Activated CD4-positive, alpha-beta memory T cell treated with anti-CD3 and anti-CD28 coated beads, Interleukin-2, amount 10 ng/mL, durations not matched to agents 7 days and 5 days (primary cell): ENCODE measurements at places on chromosomes 11 and 22.

- no peak overlapping the region for H3K27ac ChIP-seq
- H3K4me3 ChIP-seq = no peak overlapping the region
- no peaks in the 10 kb centered on the region for H3K36me3 ChIP-seq
Measured at GRCh38 chr11:23010790-23011335, 150.6 kb upstream of the CCDC179 start.

DNA sequence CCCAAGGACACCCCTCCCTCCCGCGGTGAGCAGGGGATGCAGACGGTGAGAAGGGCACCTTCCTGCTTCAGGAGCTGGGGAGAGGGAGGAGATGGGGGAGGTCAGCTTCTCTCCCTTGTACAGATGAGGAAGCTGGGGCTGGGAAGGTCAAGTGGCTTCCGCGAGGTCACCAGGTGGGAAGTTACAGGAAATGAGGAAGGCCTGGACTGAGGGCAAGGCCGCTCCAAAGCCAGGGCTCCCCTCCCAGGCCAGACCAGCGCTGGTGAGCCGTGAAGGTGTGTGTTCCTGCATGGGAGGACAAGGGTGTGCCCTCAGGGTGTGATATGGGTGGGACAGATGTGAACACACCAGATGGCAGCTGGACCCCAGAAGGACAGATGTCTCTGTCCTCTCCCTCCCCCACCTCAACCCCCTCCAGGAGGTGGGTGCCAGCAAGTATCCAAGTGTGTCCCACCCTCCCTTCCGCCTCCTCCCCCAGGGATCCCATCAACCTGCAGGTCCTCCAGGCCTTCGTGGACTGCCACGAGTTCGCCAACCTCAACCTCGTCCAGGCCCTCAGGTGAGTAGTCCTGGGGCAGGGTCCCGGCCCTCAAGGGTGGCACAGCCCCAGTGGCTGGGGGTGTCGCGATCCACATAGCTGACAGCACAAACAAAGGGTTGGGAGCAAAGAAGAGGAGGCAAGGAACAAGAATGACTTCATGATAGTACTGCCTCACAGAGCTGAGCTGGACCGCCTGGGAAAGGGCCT lies 16.6 kb downstream of the CYTH4 start:
- peaks cover 84% of the 10 kb centered on the region for H3K4me1 ChIP-seq
- H3K27ac ChIP-seq = peak overlapping the region; percentile 91
- DNase-seq = no peak
- no peak overlapping the region for H3K4me3 ChIP-seq
- peaks cover 88% of the 10 kb centered on the region for H3K36me3 ChIP-seq
- H3K27me3 ChIP-seq = no peaks in the 10 kb centered on the region

DNA sequence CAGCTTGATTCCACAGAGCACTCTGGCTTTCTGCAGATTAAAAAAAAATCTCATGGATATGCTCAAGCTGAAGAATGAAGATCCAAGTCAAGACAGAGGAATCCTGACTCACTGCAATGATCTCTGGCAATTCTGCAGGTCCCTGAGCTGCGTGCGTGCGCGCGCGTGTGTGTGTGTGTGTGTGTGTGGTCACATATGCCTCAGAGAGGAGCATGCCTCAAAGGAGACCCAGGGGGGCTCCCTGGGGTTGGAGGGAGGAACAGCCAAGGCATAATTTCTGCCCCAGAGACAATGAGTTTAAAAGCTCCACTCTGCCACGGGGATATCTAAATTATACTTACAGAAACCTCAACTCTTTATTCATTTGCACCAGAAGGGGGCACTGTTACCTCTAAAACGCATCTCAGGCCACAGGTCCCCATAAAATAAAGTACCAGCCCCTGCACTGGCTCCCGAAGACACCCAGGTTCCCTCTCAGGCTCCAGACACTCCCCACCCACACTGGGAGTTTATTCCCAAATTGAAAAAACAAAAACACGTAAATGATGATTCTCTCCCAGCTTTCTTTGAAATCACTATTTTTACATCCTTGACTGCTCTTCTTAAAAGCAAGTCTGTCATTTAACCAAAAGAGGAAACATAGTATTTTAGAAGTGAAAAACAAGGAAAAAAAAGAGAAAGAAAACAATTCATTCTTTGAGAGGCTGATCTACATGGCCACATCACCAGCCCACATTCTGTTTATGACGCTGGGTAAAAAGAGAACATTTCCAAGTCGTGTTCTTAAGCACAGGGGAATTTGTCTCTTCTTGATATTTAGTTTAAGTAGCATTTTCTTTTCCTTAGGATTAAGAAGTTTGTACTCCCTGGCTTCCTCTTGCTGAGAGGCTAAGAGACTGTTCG lies 401.0 kb downstream of the LARGE1 start:
- H3K36me3 ChIP-seq = no peaks in the 10 kb centered on the region
- no peak for DNase-seq
- H3K27ac ChIP-seq = no peak overlapping the region
- H3K4me3 ChIP-seq = no peak overlapping the region
- H3K27me3 ChIP-seq = no peaks in the 10 kb centered on the region
- H3K4me1 ChIP-seq = no peaks in the 10 kb centered on the region

DNA sequence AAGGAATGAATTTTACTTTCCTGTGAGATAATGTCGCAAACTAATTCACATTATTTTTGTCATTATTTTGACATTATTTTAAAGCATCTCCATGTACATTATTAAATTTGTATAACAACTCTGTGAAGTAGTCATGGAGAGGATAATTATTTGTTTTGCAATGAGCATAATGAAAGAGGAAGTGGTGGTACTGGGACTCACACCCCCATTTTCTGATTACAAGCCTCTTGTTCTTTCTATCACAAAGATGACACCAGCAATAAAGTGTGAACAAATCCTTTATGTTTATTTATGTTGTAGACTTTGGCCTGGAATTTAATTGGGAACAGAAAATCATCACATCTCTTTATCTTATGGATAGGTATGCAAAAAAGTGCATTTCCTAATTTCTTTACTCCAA lies 522.6 kb downstream of the TMEM135 start:
- no peak overlapping the region for H3K4me3 ChIP-seq
- no peaks in the 10 kb centered on the region for H3K27me3 ChIP-seq
- no peaks in the 10 kb centered on the region for H3K36me3 ChIP-seq
- H3K27ac ChIP-seq = no peak overlapping the region
- no peak for DNase-seq
- H3K4me1 ChIP-seq = no peaks in the 10 kb centered on the region

DNA sequence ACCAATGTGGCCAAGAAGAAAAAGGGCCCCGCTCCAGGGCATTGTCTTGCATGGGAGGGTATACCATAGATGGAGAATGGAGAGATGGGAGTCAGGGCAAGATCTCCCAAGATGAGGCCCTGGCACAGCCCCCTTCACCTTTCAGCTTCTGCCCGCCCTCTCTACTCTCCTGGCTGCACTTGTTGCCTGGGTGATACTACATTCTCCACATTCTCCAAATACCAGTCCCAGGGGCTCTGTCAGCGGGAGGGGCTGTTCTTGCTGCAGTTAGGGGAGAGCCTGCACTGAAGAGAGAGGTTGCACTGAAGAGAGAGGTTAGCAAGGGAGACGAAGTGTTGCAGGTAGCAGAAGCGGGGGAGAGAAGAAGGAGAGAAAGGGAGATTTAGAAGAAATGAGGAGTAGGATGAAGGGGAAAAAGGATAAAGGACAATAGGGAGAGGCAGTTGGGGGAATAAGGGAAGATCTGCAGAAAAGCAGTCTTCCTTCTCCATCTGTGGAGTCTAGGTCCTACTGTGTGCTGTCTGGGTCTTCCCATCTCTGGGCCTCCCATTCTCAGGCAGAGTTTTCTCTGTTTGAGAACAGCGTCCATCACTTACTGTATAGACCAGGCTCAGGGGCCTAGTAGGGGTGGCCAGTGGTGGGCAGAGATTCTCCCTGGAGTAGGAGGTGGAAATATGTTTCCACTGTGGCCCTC lies 8.0 kb downstream of the PHLDB1 start:
- peaks cover 19% of the 10 kb centered on the region for H3K27me3 ChIP-seq
- no peaks in the 10 kb centered on the region for H3K36me3 ChIP-seq
- no peak overlapping the region for H3K27ac ChIP-seq
- no peak for DNase-seq
- H3K4me1 ChIP-seq = peaks cover 8% of the 10 kb centered on the region
